HFF-Myc (cell line): ENCODE measurements at places on chromosomes 2 and 18.

GRCh38 chr2:133053541-133053940 is 383.5 kb upstream of the LYPD1 start:
- DNase-seq: no peak

- DNase-seq: no peak
Measured at GRCh38 chr2:216698895-216699294, 3.5 kb upstream of the IGFBP5 start.

DNA sequence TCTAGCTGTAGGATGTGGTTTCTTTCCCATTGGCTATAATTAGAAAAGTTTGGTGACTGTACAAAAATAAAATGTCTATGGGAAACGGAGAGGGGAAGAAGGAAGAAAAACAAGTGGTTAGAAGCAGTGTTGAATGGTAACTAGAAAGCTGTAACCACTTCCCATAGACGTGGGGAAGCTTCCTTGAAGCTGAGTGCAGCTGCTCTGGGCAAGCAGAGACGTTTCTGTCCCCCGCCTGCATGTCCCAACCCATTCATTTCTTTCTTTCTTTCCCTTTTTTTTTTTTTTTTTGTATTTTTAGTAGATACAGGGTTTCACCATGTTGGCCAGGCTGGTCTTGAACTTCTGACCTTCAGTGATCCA is 367.8 kb upstream of the HS6ST1 start:
- DNase-seq: no peak

DNA sequence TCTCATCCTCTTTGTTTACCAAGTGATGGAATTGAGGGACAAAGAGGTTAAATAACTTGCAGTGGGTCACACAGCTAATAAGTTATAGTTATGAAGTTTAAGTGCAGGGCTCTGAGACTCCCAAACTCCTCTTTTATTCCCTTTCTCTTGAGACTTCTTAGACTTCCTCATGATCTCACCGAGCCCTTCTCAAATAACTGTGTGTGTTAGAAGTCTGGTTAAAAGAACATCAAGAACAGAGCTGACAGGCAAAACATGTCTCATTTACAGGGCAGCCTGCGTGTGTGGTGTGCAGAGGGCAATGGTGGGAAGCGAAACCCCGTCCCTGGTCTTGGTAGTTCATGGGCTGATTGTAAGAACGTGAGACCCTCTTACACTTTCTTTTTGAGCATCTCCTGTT is 368.0 kb downstream of the SLC4A3 start:
- DNase-seq: no peak

DNA sequence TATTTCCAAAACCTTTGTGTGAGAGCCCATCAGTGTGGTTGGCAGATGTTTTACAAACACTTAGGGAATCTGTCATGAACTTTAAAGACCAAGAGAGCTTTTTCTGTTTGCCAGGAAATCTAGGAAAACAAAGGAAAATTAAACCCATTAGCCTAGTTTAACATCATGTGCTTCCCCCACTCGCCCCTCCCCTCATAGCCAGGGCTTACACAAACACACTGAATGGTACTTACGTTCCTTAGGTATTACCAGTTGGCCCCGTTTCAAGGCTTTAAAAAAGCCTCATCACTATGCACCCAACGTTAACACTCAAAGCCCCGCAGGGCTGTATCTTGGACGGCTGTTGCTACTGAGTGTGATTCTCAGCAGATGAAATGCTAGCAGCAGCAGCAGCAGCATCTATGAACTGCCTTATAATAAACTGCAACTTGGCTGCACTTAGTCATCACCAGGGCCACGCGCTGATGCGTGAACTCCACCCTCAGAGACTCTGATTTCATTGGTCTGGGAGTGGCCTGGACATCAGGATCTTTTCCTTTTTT is 20.1 kb upstream of the TTC39C start:
- peak; percentile 90 for DNase-seq

DNA sequence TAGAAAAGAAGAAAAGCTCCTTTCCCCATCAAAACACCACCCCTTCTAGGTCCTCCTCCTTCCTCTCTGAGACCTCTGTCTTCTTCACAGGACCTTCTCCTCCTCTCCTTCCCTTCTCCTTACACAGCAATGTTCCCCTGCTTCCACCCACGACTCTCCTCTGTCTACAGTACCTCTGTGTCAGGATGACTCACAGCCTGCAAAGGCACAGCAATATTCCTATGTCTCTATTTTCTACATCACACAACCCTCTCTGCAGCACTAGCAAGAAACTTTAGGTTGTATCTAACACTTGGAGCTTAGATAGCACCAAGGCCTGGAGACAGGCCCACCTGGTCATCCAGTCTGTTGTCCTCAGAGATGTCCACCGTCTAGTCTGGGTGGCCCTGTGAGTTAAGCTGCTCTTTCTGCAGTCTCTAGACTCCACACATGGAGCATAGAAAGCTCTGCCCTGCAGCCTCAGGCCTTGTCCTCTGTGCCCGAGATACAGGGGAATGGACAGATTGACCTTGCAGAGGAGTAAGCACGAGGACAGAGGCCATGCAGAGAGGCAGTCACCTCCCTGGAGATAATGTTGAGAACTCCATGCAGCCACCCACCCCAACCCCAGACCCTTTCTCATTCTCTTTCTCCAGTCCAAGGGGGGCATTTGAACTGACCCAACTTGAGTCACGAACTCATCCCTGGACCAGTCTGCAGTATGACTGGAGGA is 212.0 kb downstream of the TNS1 start:
- no peak for DNase-seq

DNA sequence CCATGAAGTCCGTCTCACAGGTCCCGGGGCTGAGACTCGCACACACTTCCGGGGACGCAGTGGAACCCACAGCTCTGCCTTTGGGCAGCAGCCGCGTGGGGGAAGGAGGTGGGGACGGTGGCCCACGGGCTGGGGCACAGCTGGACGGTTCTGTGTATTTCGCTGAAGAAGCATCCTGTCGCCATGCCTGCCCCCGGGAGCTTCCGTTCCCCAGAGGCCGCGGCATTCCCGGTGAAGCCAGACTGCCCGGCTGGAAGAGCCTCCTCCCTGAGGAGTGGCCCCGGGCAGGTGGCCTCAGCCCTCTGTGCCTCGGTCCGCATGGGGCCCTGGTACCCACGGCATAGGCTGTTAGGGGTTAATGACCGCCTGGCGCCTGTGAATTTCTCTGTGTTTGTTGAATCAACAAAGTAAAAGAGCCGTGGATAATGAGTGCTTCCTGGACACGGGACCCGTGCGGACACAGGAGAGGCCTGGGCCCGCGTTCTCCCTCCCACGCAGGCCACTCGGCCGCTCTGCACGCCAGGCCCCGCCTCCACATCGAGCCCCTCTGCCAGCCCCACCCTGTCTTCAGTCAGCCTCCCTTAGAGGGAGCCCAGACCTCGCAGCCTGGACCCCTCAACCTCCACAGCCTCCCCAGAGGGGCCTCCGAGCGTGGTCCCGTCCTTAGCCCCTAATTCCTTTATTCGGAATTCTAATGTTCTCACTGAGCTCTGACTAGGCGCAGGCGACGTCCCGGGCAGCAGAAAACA is 51.0 kb downstream of the KCNG2 start:
- no peak for DNase-seq

DNA sequence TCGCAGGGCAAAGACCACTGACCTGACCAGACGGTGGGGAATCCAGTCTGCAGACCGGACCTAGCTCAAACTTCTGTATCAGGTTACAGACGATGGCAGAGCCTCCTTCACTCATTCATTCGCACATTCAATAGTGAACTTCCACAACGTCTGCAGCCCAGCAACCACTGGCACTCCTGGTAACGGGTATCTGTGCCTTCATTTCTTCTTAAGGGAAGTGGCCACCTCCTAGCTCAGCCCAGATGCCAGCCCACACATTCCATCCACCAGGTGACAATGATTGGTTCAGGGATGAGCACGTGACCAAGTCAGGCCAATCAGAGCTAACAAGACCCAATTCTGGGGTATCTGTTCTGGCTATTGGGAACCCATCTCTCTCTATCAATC is 15.9 kb upstream of the ARMC9 start:
- no peak for DNase-seq

- no peak for DNase-seq
Measured at GRCh38 chr2:47520825-47521665, 118.1 kb downstream of the MSH2 start.

- no peak for DNase-seq
Measured at GRCh38 chr2:63790491-63790890, 51.2 kb upstream of the UGP2 start.

DNA sequence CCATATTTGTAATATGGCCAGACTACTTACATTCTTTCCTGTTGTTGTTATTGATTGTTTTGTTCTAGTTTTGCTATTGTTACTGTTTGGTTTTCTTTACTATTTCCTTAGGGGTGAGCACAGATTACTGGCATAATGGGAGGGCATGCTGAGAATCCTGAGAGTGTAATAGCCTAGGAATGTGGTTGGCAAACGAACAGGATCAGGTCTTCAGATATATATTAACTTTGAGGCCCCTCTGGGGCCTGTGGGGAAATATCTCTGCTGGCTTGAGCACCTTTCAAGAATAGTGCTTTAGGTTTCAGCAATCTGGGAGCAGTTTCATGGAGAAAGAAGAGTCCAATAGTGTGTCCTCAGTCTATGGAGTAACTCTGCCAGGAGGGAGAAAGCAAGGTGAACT is 144.4 kb downstream of the THSD7B start:
- DNase-seq: no peak

DNA sequence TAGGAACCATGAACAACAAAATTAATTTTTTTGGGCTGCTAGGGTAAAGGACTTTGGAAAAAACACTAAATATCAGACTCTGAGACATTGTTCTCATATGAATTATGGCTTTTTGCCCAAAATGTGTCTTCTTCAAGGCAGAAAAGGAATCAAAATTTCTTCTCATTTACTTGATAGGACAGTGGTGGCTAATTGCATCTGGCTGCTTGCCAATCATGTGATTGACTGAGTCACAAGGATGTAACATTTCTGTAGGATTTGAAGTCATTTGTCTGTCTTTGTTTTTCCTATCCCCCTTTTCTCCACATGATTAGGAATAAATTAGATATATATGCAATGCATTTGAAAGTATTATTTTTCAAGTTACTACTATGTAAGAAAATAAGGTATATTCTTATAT is 130.2 kb downstream of the SLC4A10 start:
- no peak for DNase-seq

- no peak for DNase-seq
Measured at GRCh38 chr2:232350804-232351685, 27.5 kb upstream of the ALPP start.

- no peak for DNase-seq
Measured at GRCh38 chr2:69424419-69424818, 12.8 kb downstream of the NFU1 start.
